Activated T-cell treated with anti-CD3 and anti-CD28 coated beads, Interleukin-2, amount 50 U/mL, for 72 hours (primary cell): ENCODE measurements at places on chromosomes 12 and 14.

DNA sequence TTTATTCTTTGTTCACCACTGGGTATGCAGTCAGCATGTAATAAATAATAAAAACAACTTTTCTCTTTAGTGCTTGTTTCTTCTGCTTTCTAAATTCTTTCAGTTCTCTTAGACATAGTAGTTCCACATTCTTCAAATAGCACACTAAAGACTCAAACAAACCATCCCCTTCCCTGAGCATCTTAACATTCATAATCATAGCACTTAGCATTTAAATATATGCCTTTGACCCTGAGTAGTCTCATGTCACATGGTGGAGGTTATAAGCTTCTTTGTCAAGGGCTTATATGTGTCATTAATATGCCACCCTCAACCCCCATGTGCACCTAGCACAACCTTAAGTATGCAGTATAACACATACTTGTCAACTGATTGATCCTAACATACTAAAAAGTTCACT is 212.7 kb downstream of the PHLDA1 start:
- H3K4me1 ChIP-seq: peaks cover 7% of the 10 kb centered on the region
- H3K27ac ChIP-seq: no peak overlapping the region
- DNase-seq: no peak
- no peaks in the 10 kb centered on the region for H3K36me3 ChIP-seq
- peaks cover 12% of the 10 kb centered on the region for H3K27me3 ChIP-seq

DNA sequence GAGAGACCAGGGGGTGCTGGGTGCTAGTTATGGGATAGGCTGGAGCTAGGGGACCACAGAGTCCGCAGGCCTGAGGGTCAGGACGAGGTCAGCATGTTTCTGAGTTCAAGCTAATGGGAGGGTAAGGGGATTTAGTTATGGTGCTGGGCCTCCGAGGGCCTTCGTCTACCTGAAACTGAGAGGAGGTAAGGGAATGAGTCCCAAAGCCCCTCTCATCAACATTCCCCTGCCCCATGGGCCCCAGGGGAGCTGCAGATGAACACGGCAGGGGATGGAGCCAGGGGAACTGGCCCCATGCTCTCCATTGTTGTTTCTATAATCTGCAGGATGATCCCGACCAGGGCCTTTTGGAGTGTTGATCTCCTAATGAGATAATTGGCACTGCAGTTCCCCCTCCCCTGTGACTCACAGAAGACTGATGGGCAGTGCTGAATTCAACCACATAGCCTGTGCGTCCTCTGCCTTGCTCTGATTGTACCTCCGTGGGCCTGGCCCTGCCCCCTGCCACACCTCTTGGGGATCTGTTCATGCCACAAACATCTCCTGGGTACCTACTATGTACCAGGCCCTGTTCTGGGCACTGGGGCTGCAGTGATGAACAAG is 21.4 kb downstream of the FAIM2 start:
- H3K4me3 ChIP-seq: no peak overlapping the region
- peaks cover 1% of the 10 kb centered on the region for H3K36me3 ChIP-seq
- H3K4me1 ChIP-seq: no peaks in the 10 kb centered on the region
- no peak overlapping the region for H3K27ac ChIP-seq
- peaks cover 7% of the 10 kb centered on the region for H3K27me3 ChIP-seq

GRCh38 chr14:68927956-68928675 is 51.0 kb downstream of the ACTN1 start:
- peaks cover 45% of the 10 kb centered on the region for H3K4me1 ChIP-seq
- H3K27me3 ChIP-seq: no peaks in the 10 kb centered on the region
- peak overlapping the region; percentile 68 for H3K4me3 ChIP-seq

DNA sequence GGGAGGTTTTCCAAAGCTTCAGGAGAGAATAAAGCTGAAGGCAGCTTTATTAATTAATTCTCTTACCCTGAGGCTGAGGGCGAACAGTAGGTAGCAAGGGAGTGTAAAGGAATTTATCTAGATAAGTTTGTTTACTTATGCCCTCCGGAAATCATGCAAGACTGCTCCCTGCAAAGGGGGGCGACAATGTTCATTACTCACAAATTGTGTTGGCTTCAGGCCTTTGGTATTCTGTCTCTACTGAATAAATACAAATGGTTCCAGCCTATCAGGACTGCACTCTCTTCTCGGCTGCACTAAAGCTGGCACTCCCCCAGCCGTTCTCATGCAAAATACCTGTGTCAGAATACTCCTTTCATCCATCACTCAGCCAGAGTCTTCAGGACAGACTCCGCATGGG is 120.8 kb downstream of the PPHLN1 start:
- DNase-seq: no peak
- H3K27ac ChIP-seq: no peak overlapping the region
- peaks cover 6% of the 10 kb centered on the region for H3K36me3 ChIP-seq
- no peaks in the 10 kb centered on the region for H3K27me3 ChIP-seq
- no peak overlapping the region for H3K4me3 ChIP-seq
- no peaks in the 10 kb centered on the region for H3K4me1 ChIP-seq

- H3K36me3 ChIP-seq: no peaks in the 10 kb centered on the region
- peaks cover 7% of the 10 kb centered on the region for H3K4me1 ChIP-seq
- no peak overlapping the region for H3K27ac ChIP-seq
These were observed 2.6 kb downstream of the SVOP start for GRCh38 chr12:109018296-109018695.

DNA sequence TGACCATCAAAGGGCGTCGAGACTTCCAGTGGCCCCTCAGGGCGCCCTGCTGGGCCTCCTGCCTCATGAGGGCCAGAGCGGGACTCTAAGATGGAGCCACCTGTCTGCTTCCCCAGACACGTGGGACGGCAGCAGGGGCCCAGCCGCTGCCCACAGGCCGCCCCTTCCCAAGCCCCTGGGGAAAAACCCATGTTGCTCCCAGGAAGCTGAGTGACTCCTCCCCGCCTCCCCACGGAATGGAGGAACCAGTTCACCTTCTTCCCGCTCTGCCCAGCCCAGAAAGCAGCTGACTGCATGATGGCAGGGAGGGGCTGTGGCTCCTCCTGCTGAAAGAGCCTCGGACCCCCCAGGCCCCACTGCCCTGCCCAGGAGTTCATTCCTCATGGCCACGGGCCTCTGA is 14.9 kb downstream of the RAB35 start:
- peaks cover 23% of the 10 kb centered on the region for H3K4me1 ChIP-seq
- H3K27me3 ChIP-seq: no peaks in the 10 kb centered on the region
- peaks cover 2% of the 10 kb centered on the region for H3K36me3 ChIP-seq
- H3K4me3 ChIP-seq: peak overlapping the region; percentile 34

DNA sequence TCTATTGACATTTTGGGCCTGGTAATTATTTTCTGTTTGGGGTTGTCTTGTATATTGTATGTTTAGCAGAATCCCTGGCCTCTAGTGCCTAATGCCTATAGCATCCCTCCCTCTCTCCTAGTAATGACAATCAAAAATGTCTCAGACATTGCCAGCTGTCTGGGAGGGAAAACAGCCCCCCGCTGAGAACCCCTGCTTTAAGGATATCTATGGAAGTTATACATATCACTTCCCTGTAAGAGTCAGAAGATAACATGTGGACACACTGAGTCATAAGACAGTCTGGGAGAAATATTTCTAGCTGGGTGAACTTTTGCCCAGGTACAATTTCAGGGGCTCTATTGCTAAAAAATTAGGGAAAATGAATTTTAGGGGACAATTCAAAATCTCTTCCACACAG is 255.0 kb downstream of the PAWR start:
- no peak for DNase-seq
- H3K36me3 ChIP-seq: no peaks in the 10 kb centered on the region
- H3K4me1 ChIP-seq: no peaks in the 10 kb centered on the region
- no peak overlapping the region for H3K4me3 ChIP-seq

DNA sequence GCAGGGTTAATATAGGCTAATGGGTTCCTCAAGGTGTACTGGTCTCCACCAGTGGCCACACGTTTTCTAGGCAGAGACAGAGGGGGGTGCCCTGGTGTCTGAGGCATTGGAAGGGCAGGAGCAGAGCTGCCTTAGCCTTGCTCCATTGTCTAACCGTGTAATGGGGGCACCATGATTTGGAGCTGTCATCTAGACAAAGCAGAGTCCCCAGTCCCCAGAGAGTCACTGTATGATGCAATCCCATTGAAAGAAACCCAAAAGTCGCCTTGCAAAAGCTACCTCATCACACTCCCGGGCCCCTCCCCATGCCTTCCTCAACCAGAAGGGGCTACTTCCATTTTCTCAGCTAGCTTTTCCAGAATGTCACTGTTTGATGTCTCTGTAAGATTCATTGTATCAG is 487.1 kb downstream of the AACS start:
- no peak overlapping the region for H3K4me3 ChIP-seq
- no peak for DNase-seq
- H3K4me1 ChIP-seq: no peaks in the 10 kb centered on the region

DNA sequence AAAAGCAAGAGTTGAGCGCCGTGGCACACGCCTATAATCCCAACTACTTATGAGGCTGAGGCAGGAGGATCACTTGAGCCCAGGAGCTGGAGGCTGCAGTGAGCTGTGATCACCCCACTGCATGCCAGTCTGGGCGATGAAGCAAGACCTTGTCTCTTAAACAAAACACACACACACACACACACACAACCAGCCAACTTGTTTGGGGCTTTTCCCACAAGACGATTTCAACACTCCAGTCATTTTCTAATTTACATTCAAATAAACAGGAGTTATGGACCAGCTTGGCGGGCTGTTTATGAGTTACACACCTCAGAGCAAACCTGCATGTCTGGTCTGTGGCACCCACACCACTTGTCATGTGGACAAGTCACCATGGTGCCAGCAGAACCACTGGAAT is 6.7 kb downstream of the GLTP start:
- H3K27ac ChIP-seq: no peak overlapping the region
- no peak for DNase-seq
- no peaks in the 10 kb centered on the region for H3K27me3 ChIP-seq
- H3K4me3 ChIP-seq: no peak overlapping the region
- H3K36me3 ChIP-seq: no peaks in the 10 kb centered on the region

DNA sequence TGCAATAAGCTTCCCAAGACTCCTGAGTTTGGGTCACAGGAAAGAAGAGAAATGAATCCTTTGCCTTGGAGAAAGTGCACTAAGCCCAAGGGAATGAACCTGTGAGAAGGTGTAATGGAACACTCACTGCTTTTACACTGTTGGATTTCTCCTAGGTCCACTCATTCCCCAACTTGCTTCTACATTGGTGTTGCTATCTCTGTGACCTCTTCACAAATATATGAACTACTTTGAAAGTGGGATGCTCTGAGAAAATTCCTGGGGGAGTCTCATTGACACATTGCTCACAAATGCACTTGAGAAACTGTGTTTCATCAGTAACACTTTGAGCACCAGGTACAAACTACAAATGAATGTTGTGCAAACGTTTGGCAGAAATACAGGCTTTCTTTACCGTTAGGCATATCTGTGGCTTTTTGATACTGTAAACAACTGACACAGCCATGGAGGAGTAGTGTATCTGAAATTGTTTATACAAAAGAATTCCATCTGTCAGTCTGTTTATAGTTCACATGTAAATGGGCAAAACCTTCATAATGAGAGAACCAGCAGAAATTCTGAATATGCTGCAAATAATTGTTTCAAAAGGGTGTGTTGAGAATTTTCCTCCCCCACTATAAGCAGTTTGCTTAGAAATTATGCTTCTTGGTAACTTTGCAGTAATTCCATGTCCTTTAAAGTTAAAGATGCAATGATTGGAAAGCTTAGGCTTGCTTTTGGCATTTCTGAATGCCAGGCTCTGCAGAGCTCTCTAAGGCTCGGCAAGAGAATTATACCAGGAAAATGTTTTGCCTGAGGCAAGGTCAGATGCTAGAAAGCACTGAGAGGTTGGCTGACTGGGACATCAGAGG is 348.5 kb upstream of the DDHD1 start:
- H3K4me1 ChIP-seq: no peaks in the 10 kb centered on the region
- peaks cover 6% of the 10 kb centered on the region for H3K36me3 ChIP-seq

DNA sequence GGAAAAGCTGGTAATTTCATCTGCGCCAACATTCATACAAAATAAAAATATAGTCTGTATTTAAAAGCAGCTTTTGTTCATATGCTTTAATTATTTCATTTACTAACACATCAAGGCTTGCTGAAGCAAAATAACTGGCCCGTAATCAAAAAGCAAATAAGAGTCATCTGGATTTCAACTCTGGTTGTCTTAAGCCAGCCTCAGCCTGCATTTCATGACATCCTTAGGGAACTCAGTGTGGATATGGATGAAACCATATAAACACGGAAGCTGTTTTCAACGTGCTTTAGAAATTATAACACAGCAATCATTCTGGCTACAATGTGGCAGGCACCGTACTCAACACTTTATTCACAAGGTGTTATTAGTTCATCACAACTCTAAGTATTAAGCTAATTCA is 852 bp downstream of the COX16 start:
- H3K27ac ChIP-seq: peak overlapping the region; percentile 91
- H3K4me3 ChIP-seq: peak overlapping the region; percentile 98
- no peaks in the 10 kb centered on the region for H3K27me3 ChIP-seq
- H3K36me3 ChIP-seq: peaks cover 6% of the 10 kb centered on the region
- DNase-seq: no peak

- H3K27me3 ChIP-seq: no peaks in the 10 kb centered on the region
- DNase-seq: no peak
- no peaks in the 10 kb centered on the region for H3K36me3 ChIP-seq
- H3K4me1 ChIP-seq: peaks cover 4% of the 10 kb centered on the region
- H3K27ac ChIP-seq: no peak overlapping the region
These were observed 71.3 kb upstream of the DDX11 start for GRCh38 chr12:31002361-31002725.

DNA sequence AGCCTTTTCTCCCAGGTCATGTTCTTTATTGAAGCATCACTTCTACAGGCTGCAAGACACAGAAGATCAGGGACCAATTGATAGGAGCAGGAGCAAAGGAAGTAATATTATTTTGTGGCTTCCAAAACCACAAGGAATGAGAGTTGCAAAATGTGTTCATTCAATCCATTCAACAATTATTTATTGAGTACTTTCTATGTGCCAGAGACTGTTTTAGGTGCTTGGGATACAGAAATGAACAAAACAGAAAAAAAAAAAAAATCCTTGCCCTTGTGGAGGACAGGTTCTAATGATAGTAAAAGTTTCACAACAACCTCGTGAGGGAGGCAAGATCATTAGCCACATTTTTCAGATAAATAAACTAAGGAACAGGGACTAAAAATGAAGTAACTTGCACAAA is 20.1 kb upstream of the DACT1 start:
- H3K36me3 ChIP-seq: no peaks in the 10 kb centered on the region
- H3K4me1 ChIP-seq: peaks cover 7% of the 10 kb centered on the region
- no peaks in the 10 kb centered on the region for H3K27me3 ChIP-seq
- H3K27ac ChIP-seq: no peak overlapping the region
- no peak overlapping the region for H3K4me3 ChIP-seq

GRCh38 chr12:66555113-66555512 is 123.8 kb downstream of the GRIP1 start:
- peaks cover 7% of the 10 kb centered on the region for H3K27me3 ChIP-seq
- peaks cover 3% of the 10 kb centered on the region for H3K36me3 ChIP-seq
- peaks cover 5% of the 10 kb centered on the region for H3K4me1 ChIP-seq
- no peak overlapping the region for H3K27ac ChIP-seq
- no peak for DNase-seq

- H3K27ac ChIP-seq: no peak overlapping the region
- H3K36me3 ChIP-seq: no peaks in the 10 kb centered on the region
- H3K4me1 ChIP-seq: peaks cover 5% of the 10 kb centered on the region
- H3K27me3 ChIP-seq: peaks cover 52% of the 10 kb centered on the region
These were observed 138.0 kb downstream of the ASCL4 start for GRCh38 chr12:107912421-107913004.

GRCh38 chr14:106625186-106625585 is 1098.8 kb downstream of the TMEM121 start:
- no peak overlapping the region for H3K27ac ChIP-seq
- no peak overlapping the region for H3K4me3 ChIP-seq
- DNase-seq: no peak
- peaks cover 16% of the 10 kb centered on the region for H3K4me1 ChIP-seq
- no peaks in the 10 kb centered on the region for H3K36me3 ChIP-seq

GRCh38 chr14:89639687-89640086 is 222.7 kb upstream of the FOXN3 start:
- no peak for DNase-seq
- H3K4me1 ChIP-seq: peaks cover 86% of the 10 kb centered on the region
- H3K36me3 ChIP-seq: peaks cover 9% of the 10 kb centered on the region
- peak overlapping the region; percentile 99 for H3K27ac ChIP-seq
- H3K4me3 ChIP-seq: peak overlapping the region; percentile 61
- H3K27me3 ChIP-seq: no peaks in the 10 kb centered on the region
